Kidney tubule cell (primary cell): ENCODE measurements at places on chromosomes 5 and 9.

GRCh38 chr5:2102819-2103776 lies 220.4 kb upstream of the IRX4 start:
- no peak for DNase-seq

DNA sequence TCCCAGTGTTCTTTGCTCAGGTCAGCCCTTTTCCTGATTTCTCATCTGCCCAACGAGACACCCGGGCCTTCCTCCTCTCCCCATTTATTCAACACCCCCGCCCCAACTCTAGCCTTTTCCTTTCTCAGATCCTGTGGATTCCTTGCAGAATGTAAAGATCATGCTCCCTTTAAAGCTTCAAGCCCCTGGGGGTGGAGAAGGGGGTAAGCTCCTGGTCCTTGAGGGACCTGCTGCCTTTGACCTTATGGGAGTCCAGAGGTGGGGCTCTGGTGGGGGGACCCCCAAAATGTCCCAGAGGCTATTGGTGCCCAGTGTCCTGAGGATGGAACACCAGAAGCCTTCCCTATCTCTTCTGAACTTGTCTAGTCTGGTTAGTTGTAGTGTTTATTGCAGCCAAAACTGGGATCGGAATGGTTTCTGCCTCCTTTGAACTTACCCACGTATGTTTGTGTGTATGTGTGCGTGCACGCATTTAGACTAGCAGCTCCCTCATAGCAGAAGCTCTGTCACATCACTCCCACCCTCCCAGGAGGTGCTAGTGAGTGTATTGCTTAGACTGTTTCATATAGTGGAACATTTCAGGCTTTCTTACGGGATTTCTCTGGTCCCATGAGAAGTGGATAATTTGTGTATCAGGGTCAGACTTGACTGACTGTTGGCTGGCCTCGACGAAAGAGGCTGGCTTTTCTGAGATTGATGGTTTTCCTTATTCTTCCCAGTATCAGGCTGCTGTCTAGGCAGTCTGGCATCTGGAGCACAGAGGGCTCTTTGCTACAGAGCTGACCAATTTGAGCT lies 1.1 kb downstream of the GALNT10 start:
- peak; percentile 9 for DNase-seq

DNA sequence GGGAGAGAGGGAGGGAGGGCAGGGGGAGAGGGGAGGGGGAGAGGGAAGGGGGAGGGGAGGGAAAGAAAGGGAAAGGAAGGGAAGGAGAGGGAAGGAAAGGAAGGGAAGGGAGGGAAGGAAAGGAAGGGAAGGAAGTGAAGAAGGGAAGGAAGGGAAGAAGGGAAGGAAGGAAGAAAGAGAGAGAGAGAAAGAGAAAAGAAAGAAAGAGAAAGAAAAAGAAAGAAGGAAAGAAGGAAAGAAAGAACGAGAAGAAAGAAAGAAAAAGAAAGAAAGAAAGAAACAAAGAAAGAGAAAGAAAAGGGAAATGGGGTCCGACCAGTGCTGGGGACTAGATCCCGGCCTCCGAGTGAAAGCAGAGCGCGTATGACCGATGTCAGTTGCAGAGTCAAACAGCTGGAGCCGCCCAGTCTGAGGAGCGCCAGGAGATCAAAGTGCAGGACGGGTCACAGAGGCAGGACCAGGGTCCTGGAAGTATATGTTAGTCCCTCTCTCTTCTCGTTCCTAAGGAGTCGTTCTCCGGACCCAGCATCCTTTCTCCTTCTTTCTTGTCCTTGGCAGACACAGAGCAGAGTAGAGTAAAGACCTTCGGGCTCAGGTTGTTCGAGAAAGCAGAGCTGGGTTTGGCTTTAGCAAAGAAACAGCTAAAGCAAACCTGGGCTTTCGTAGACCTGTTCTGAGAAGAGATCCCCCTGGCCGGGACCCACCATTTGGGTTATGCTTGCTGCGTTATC lies 305.4 kb upstream of the MSX2 start:
- DNase-seq: no peak

- DNase-seq: no peak
Measured at GRCh38 chr9:133786907-133787753, 49.0 kb upstream of the SARDH start.

DNA sequence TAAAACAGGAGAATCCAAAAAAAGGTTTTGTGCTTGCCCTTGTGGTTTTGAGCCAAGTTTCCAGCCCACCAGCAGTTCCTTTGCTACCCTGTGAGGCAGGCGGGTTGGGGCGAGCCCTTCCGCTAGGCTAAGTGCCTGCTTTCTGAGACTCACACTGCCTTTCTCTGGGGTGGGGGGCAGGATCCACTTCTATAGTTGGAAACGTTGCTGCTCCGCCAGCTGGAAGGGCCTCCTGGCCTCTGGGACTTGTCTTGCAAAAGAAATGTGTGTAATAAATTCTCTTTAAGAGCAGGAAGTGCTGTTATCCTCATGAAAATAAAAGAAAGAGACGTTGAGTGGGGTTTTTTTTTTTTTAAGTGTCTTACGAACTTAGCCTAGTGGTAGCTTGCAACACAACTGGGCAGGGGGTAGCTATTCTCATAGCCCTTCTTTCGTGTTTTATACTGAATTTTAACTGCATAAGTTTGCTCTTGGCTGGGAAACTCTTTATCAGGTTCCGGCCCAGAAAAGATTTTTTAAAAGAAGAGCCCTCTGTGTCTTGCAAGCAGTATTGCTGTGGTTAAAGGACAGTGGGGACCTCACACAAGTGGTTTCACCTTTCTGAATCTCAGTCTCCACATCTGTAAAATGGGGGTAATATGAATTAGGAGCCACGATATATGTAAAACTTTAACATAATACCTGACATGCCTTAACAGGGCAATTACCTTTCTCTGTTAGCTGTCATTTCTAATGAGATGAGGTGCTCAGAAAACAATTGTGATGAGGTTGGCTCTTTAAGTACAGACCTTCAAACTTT lies 19.8 kb downstream of the JADE2 start:
- DNase-seq: no peak

GRCh38 chr9:122941582-122942234 lies 888 bp downstream of the RABGAP1 start:
- peak; percentile 47 for DNase-seq

GRCh38 chr5:23064710-23065109 lies 211.6 kb upstream of the CDH12 start:
- no peak for DNase-seq
